ENCODE measurements at places on chromosomes 12 and 14.

DNA sequence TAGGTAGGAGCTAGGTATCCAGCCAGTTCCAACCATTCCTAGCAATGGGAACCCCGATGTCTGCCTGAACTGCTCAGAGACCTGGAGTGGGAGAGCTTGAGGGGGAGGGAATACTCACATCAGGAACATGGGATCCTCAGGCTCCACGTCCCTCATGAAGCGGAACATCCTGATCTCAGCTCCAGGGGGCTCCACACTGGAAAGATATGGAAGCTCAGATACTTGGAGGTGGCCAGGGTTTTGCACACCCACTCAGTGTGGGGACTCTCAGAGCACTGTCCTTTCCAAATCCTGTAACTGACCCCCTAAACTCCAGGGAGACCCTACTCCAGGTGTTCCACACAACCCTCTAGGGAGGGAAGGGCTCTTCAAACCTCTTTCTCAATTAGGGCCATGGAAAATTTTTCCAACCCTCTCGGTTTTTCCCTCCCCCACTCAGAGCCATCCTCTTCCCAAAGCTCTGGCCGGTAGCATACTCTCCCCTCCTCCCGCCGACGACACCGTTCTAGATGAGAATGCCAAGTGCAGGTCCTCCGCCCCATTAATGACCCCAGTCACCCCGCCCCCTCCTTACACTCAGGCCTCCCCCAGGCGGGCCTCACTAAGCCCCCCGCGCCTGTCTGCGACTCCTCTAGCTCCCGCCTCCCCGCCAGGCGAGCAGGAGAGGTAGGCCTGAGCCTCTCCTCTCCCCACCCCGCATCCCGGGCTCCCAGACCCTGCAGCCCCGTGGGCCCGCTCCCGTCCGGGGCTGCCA, 597 bp downstream of the MLF2 start:
- no peak for DNase-seq

- DNase-seq: no peak
Observed at GRCh38 chr14:104548802-104549535, 30.6 kb upstream of the C14orf180 start.

GRCh38 chr12:79515530-79515935, 175.2 kb downstream of the PAWR start:
- DNase-seq: no peak

- no peak for DNase-seq
Observed at GRCh38 chr14:83255727-83256090, 1722.1 kb upstream of the SEL1L start.

DNA sequence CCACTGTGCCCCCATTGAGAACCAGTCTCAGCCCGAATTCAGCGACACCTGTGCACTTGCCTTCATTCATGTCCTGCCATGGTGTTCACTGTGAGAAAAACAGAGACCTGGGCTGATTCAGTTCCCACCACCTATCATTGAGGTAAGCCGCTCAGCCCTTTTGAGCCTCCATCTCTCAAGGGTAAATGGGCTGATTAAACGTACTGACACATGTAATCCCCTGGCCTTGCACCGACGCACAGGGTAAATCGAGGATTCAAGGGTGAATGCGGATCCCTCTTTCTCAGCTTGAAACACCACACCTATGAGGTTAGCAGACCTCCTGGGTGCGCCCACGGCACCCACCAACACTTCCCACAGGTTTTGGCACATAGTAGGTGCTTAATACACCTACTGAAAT, 69.7 kb downstream of the C14orf132 start:
- DNase-seq: no peak

DNA sequence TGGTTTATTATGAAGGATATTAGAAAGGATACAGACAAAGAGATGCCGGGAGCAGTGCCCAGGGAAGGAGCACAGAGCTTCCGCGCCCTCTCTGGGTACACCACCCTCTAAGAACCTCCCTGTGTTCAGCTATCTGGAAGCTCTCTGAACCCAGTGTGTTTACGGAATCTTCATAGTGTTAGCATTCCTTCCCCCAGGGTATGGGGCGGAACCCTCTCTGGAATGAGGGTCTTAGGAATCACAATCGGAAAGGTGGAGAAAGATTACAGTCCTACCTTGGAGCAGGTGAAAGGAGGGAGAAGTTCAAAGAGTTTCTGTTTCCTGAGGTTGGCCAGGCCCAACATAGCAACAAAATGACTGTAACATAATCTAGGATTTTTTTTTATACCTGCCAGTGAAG, 6.8 kb upstream of the NUDT4 start:
- DNase-seq: no peak

DNA sequence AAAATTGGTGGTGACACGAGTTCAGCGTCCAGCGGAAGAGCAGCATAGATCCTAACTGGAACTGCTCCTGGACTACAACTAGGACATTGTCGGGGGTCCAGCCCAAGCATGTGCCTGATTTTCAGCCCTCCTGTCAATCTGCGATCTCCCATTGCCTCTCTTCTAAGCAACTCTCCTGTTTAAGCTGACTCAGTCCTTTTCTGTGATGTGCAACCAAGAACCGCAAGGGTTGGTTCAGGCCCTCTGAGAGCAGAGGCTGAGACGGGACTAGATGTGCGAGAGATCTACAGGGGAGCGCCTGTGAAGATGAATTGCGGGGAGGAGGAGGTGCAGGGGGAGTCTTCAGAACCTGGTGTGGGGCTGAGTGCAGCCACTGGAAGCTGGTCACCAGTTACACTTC, 3.7 kb upstream of the PAPLN start:
- no peak for DNase-seq

DNA sequence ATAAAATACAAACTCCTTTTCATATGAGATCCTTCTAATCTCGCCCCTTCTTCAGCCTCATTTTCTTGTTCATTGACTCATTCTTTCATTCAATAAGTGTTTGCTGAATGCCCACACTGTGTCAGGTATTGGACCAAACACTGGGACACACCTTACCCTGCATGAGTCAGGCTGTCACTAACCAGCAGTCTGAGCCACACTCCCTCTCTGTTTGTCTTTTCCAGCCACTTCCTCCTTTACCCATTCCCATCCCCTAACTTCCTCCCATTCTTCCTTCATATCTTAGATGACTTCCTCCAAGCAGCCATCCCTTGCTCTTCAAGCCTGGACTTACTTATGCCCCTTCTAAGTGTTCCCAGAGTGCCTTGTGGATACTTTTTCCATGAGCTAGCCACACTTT, 27.0 kb upstream of the HIF1A start:
- no peak for DNase-seq

GRCh38 chr12:85509081-85509856, 229.2 kb downstream of the ALX1 start:
- no peak for DNase-seq

DNA sequence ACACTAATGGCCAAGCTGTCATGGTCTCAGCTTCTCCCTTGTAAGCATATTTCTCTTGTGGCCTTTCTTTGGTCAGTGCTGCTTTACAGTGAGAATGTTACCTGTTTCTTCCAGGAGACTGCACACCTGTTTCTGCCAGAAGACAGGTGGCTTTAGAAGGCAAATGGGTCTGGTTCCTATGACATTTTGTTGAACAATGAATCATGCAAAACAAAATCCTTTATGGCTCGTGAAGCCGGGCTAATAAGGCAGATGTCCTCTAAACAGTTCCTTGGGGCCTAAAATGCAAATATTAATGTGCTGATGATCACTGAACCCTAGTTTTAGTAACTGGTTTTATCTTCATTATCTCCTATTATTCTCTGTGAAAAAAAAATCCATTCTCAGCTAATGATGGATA, 927.6 kb downstream of the GALC start:
- no peak for DNase-seq

DNA sequence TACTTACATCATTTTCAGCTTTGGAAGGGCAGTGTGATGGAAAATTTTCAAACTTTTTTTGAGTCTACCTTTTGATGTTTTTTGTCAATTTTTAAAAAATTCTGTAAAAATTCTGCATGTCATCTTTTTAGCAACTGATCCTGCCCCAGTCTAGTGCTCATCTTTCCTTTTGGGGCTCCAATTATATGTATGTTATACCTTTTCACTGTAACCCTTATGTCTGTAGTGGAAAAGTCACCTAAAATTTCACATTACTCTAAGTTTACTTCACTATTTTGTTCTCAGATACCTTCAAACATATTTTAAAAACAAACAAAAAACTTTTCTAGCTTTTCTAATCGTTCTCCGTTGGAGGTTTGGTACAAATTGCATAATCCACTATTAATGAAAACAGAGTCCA, 32.5 kb upstream of the MYRFL start:
- no peak for DNase-seq

DNA sequence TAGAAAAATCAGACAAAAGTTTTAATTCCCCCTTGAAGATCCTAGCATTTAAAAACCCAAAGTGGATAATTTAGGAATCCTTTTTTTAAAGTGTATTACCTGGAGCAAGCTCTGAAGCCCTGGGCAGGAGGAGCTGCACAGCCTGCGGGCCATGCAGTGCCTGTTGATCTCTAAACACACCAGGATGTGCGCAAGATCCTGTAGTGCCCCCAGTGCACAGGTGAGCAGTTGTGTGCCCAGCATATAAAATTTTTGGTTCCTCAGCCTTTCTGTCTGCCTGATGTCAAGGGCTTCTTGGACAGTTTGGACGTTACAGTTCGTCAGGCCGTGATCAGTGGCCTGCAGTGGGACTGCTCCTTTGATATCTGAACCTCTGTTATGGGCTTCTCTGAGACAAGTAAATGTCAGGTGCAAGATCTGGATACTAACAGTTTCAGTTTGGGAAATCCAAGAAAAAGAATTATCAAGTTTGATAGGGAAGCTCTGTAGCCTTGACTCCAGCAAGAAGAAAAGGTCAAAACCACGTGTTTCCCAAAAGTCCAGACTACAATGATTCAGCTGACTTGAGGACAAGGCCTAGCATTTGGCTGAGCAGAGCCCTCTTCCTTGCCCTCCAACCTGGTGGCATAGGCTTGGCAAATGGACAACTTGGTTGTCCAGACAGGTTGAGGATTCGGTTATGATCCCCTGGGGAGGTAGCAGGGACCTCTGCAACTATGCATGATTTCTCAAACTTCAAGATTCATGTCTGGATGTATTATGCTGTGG, 1.0 kb downstream of the ATXN7L3B start:
- no peak for DNase-seq

DNA sequence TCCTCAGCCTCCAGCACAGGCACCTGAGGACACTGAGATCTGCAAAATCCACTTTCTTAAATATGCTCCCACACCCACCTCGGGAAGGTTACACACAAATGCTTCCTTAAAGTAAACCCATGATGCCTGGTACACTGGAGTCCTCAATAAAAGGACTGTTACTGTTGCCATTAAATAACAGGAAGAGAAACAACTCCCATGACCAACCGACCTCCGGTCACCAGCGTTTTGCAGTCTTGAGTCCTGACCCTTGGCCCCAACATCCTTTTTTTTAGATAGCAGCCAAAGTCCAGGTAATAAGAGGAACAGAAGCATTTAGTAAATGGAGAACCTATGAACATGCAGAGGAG, 42.4 kb downstream of the ITPK1 start:
- DNase-seq: no peak

- DNase-seq: no peak
Observed at GRCh38 chr12:108060067-108060466, 69.0 kb upstream of the WSCD2 start.

DNA sequence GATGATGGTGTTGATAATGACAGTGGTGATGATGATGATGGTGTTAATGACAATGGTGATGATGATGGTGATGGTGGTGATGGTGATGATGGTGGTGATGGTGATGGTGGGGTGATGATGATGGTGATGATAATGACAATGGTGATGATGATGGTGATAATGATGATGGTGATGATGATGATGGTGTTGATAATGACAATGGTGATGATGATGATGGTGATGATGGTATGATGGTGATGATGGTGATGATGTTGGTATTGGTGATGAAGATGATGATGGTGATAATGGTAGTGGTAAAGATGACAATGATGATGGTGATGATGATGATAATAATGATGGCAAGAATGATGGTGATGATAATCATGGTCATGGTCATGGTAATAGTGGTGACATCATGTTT, 184.7 kb downstream of the SLC15A4 start:
- DNase-seq: no peak

DNA sequence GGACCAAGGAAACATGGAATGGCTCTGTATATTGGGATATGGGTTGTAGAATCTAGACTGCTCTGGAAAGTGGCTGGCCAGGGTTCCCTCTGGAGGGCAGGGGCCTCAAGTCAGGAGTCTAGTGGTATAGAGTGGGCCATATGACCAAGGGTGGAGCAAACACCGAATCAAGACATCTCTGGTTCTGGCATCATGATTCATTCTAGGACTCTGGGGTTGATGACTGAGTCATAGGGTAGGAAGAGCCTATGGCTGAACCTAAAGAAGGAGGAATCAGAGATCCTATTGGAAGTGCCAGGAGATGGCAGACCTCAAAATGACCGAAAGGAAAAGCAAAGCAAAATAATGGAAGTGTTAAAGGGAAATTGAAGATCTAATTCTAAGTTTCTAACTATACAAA, 356.4 kb upstream of the PRICKLE1 start:
- DNase-seq: no peak

DNA sequence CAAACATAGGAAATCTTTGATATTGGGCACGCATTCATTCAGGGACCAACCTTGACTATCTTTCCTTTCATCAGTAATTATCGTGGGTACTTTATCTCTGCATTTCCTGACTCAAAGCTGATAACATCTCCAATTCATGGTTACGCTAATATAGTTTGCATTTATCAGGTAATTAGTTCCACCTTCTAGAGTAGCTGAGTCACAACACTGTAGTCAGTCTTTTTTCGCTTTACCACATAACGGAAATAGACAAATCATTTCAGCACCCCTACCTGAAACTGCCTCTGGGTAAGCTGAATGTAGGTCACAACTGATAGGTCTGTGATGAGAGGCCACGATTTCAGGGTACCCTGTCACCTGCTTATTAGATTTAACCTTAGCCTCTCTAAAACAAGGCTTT, 36.7 kb upstream of the IL22 start:
- DNase-seq: peak; percentile 48

GRCh38 chr14:99544991-99545390, 59.0 kb downstream of the CCDC85C start:
- DNase-seq: no peak

- DNase-seq: peak; percentile 40
Observed at GRCh38 chr12:102824218-102824835, 92.7 kb downstream of the PAH start.

GRCh38 chr12:107242189-107242588, 148.8 kb upstream of the CRY1 start:
- DNase-seq: no peak

DNA sequence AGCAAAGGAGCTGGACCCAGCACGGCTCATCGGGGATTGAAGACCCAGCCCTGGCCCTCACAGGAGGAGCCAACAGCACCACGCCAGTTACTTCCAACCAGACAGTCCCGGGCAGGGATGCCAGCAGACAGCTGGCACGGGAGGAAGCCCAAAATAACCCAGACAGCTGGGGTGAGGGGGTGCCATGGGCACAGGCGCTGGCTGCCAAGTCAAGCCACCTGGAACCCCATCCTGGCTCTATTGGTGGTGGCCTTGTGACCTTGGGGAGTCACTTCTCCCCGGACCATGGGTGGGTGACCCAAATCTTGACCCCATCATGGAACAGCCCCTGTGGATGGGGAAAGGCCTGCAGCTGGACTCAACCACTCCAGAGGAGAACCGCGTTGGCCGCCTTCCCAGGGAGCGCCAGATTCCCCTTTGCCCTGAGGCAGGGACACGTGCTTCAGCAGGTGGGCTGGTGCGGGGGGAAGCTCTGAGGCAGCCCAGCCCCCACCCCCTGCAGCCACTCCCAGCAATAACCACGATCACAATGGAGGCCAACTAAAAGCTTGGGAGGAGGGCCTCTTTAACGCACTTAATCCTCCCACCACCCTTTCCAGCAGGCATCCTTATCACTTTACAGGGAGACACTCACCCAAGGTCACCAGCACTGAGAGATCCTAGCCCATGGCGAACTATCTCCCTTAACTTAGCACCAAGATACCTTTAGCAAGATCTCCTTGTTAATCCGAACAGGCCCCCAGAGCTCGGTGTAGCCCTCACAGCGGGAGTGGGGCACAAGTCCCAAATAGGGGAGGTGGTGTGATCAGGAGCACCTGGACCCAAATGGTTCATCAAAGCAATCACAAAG, 4.7 kb upstream of the RHOF start:
- no peak for DNase-seq

Data from GM13976 (cell line).